ENCODE measurements at places on chromosomes 16 and 17. TPM values are rescaled to one million over a fixed set of nuclear protein-coding genes. Genes with fewer than 3 reads are reported as not detected.

- no peak for DNase-seq
Measured at GRCh38 chr17:49862781-49863331, 15.0 kb upstream of the TAC4 start.

DNA sequence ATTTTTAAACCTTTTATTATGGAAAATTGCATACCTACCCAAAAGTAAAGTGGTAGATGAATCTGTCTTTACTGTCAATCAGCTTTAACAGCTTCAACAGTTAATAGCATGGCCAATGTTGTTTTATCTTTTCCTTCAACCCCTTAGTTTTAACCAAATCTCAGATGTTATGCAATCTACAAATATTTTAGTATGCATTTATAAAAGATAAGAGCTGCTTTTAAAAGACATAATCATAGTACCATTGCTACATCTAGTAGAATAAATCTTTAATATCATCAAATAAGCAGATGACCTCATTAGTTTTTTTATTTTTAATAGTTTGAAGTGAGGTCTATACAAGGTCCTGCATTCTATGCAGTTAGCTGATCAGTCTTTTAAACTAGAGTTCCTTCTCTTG is 37.9 kb downstream of the MAP2K4 start:
- DNase-seq, result no peak

CTRB1 gene
- total RNA-seq, result 8.3 TPM

KCNAB3 gene
- total RNA-seq, result 18.1 TPM

CTF1 gene
- 0.47 TPM for total RNA-seq

Measured in T-cell (primary cell).